COR-L47 (cell line): ENCODE measurements at places on chromosomes 3 and 15.

DNA sequence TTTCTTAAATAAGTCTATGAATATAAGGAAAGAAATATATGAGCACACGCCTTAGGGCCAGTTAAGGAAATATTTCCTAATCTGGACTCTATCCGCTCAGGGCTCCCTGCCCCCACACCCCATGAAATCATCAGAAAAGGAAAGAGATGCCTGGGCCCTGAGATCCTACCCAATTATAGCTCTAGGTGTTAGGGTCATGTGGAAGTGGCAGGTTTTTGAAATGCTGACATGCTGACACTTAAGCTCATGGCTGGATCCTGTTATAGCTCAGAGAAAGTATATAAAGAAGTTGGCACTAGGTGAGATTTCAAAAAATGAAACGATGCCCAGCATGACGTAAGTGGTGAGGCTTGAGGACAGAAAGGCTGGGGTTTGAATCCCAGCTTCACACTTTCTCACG lies 43.5 kb upstream of the AKAP13 start:
- DNase-seq = no peak

GRCh38 chr3:87333393-87333892 lies 57.1 kb upstream of the POU1F1 start:
- no peak for DNase-seq

DNA sequence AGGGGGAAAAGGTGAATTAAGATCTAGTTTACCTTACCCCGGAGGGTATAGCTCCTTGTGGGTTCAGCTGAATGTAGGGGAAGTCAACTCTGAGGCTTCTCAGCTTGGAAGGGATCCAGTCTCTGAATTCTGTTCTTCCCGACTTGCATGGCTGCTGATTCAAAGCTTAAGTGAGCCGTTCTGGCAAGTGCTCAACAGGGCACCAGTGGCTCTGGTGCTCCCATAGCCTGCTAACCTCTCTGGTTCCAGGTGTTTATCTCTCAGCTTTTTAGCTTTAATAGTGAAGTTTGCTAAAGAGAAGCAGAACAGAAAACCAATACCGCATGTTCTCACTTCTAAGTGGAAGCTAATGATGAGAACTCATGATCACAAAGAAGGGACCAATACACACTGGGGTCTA lies 46.3 kb upstream of the RBP1 start:
- no peak for DNase-seq

GRCh38 chr3:129276385-129276784 lies 2.3 kb upstream of the HMCES start:
- DNase-seq = no peak

- DNase-seq = peak; percentile 68
Observed at GRCh38 chr3:42159706-42160472, 68.7 kb downstream of the TRAK1 start.

DNA sequence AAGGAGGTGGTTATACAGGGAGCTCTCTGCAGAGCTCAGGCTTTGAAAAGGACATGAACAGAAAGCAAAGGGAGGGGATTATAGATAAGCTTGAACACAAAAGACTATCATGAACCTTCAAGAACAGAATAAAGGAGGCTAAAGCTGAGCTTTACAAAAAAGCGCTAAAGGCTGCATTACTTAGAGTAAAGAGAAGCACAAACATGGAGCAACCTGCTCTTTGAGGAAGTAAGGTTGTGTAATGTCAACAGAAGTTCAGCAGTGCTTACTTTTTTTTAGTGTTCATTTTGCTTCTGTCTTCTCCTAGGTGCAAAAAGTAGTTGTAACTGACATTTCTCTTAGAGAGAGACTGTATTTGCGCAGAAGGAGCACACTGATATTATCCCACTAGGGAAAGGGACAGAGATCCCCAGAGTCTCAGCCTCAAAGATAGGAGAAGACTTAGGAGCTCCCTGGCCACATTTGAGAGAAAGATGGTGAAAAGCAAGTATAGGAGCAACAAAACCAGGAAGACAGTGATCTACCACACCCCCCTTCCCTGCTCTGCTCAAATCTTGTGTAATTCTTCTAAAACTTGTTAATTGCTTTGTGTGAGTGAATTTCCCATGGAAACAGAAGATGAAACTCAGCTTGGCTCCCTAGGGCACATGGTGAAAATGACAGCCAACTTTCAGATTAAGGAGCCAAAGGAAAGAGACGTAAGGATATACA lies 54.7 kb downstream of the QTRT2 start:
- DNase-seq = no peak

DNA sequence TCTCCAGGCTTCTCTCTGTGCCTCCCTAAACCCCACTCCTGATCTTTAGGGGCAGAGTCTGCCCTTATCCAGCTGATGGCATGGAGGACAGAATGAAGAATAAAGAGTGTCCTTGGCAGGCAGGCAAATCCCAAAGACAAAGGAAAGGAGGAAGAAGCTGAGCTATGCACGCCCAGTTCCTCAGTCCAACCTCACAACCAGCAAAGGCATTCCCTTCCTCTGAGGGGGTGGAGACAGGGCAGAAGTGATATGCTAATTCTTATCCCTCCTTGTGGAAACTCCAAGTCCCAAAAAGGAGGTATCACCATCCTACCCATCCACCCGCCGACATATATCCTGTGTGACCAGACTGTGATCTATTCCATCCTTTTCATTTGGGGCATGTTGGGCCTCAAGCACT lies 10.5 kb upstream of the CCDC54 start:
- DNase-seq = no peak

DNA sequence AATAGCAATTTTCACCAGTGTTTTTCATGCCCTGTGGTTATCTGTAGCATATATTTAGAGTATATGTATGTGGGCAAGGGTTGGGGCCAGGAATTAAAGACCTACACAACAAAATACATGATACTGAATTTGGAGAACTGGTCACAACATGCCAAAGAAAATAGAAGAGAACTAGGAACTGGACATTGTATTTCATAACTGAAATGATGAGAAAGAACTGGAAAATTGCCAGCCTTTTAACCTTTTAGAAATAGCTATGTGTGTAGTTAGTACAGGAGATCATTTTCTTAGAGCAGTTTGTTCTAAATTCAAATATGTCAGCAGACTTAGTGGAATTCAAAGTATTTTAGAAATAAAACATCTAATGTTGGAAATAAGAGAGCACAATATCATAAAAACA lies 227.1 kb upstream of the CGNL1 start:
- no peak for DNase-seq

GRCh38 chr15:67024314-67024997 lies 40.9 kb upstream of the SMAD3 start:
- no peak for DNase-seq

DNA sequence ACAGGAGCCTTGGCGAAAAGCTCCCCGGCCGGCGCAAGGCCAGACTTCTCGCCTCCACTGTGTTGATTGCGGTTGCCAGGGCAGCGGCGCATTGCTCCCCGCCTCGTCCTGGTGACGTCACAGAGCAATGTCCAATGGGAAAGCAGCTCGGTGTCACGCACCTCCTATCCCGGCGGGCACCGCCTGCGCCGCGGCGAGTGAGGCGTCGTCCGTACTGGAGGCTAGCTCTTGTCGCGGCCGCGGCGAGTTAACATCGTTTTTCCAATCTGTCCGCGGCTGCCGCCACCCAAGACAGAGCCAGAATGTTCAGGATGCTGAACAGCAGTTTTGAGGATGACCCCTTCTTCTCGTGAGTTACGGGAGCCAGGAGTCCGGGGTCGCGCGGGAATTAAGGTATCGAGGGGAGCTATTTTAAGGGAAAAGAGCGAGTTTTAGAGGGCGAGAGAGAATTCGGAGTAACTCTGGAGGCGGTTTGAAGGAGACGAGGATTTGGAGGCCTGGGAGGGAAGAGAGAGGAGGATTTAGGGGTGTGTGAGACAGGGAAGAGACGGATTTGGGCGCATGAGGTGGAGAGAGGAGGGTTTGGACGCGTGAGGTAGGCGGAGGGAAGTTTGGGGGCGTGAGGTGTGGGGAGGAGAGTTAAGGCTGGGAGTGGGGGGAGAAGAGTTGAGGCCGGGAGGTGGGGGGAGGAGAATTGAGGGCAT lies at the start of gene MLF1:
Gene MLF1, plus strand, starts transcription at position 196 of the 704 bp plus-strand sequence. Its CDS starts 107 bp downstream, at position 303.
- DNase-seq = peak; percentile 95

DNA sequence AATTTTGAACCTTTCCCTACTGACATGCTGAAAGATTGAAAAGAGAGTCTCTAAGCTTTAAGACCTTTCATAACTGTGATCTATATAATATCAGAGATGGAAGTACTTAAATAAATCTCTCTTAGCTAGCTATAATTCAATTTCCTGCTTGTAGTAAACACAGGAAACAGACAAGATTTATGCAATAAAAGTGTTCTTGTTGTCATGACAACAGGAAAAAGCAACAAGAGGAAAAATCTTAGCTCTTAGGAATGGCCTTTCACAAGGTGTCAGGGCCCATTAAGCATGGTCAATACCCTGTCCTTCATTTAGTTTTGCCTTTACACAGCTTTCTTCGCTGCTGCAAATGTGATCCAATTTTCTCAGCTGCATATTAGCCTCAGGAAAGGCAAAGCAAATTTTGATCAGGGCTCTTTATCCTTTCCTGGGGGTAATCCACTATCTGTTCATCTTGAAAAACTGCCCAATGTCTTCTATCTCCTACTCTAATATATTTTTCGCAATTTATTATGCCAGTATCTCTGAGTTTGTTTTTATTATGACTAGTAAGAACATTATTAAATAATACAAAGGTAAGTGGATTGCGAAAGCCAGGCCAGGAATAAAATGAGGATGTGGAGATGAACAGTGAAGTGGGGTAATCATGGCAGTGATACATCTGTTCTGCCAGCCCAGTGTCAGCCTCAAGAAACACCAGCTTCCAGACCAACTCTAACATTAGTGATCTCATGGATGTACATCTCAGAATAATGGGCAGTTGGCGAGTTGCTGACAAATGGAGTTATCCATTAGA lies 28.7 kb downstream of the SIDT1 start:
- no peak for DNase-seq
